ENCODE measurements at places on chromosomes 12 and 14. TPM values are rescaled to one million over a fixed set of nuclear protein-coding genes. Genes with fewer than 3 reads are reported as not detected.

DNA sequence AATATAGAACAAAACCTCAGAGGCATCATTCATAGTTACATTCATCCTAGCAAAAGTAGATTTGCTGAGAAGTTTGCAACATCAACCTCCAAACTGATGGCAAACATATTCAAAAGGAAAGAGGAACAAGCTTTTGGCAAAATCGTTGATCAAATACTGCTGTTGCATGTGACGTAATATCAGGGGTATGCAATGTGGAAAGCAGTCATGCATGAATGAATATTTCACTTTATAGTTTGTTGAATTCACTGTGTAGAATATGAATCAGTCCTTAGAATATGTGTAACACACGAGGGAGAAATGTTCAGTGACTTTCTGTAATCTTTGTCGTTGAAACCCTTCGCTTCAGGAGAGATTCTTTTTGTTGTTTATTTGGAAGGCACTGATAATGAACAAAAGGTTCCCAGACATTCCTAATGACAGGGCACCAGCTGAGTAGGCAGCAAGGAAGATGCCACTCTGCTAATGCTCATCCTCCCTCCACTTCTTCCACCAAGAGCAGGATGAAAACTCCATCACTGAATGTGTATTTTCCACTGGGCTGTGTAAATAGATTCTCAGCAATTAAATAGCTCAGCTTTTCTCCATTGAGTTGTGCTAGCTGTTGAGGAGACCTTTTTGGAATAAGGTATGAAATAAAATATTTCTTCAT is 126.1 kb downstream of the PELI2 start:
- no peak for DNase-seq

- DNase-seq = no peak
Observed at GRCh38 chr12:52255926-52256583, 18.4 kb upstream of the KRT86 start.

DNA sequence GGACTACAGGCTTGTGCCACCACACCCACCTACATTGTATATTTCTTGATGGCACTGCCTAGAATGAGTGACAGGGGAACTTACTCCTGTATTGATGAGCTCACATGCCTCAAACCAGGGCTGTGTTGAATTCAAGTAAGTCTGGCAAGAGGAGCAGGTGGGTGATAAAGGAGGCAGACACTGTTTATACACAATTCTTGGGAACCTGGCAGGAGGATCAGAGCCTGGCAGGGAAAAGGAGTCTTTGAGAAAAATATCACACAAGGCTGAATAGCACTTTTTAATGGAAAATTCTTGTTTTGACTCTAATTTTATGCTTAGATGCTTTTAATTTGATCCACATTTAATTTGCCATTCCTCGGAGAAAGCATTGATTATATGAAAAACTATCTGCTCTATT is 293.1 kb upstream of the NPAS3 start:
- no peak for DNase-seq

GRCh38 chr14:93381644-93382043 is 34.7 kb downstream of the COX8C start:
- no peak for DNase-seq

DNA sequence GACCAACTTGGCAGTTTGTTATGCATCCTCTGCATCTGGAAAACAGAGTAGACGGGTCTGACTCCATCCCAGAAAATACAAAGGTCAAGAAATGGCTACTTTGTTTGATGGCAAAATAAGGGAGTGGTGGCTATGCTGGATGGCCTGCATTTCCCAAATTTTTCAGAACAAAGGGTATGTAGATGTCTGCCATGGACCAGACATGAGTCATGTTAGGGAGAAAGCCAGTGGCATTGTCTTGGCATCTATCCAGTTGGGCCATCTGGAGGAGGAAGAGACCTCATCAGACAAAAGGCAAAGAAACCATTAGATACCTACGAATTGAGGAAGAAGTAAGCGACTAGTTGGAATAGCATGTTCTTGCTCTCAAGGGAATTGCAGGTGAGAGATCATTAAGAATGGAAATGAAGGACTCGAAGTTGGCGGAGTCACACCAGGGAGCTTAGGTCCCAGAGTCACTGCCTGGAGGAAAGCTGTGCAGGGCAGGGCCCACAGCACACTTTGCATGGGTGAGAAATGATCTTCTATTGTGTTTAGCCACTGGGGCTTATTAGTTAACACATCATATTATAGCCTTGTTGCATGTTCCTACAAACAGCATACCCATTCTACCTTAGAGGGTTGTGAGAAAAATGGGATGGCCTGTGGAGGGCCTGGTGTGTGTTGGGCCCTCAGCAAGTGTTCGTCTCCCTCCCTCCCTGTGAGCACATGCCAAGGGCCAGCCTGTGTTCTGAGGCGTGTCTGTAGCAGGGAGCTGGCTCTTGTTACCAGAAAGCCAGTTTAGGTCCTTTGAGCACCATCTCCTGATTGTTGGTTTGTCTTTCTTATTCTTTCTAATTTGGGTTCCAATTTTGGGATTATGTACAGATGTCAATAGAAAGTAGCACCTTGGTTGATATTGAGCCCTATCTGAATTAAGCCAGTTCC is 119.4 kb downstream of the KTN1 start:
- no peak for DNase-seq

- DNase-seq = no peak
Observed at GRCh38 chr12:47824635-47825034, 4.9 kb upstream of the HDAC7 start.

DNA sequence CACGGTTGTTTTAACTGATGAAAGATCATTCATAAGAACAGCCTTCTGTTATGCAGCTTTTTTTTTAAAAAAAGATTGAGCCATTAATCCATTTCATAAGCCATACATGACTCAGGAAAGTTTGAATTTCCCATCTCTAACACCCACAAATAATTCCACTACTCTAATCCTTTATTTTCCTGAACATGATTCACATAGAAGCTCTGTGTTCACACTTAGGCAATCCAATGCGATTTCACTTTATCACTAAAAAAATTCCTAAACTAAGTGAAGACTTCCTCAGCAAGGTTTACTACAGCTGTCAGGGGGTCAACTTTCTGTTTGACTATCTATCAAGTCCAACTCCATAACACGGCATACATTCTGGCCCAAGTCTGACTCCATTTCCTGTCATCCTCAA is 25.9 kb downstream of the PKP2 start:
- DNase-seq = no peak

- no peak for DNase-seq
Observed at GRCh38 chr12:116843085-116843484, 38.2 kb downstream of the HRK start.

DNA sequence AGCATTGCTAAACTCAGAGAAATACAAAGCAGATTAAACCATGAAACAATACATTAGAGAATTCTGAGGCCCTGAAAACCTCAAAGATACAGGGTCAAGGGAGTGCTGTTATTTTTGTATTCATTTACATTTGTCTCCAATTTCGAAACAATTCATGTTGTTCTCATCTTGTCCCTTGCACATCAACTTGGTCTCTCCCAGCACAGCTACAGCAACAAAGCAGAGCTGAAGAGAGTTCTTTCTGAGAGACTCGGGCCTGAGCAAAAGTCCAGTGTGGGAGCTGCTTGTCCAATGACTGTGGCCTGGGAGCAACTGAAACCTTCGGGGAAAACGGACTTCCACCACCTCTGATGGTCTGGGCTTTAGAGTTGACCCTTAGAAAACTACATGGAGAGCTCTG is 79.4 kb upstream of the CDKN3 start:
- no peak for DNase-seq

DNA sequence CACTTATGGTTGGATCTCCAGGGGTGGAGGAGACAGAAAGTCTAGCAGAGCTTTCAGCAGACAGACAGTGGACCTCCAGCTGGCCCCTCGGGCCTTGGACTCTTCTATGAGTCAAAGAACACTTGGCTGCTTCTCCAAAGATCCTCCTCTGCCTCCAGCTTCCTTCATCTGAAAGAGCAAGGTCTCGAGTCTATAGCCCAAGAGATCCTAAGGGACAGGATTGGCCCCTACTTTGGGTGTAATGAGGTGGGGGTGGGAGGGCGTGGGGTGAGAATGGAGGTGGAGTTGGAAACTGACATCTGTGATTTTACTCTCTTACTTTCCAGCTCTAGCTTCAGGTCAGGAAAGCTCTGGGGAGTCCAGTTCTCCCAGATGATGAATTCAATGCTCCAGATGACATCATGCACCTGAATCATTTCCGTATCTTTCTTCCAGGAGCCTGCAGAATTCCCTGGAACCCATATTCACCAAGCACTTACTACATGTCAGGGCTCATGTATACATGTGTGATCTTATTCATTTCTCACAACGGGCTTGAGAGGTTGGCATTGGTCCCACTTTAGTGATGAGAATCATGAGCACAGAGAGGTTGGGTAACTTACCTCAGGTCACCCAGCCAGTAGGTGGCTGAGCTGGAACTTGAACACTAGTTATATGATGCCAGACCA is 10.2 kb upstream of the PGF start:
- no peak for DNase-seq

GRCh38 chr14:99252443-99252939 is 19.5 kb downstream of the BCL11B start:
- DNase-seq = no peak

DNA sequence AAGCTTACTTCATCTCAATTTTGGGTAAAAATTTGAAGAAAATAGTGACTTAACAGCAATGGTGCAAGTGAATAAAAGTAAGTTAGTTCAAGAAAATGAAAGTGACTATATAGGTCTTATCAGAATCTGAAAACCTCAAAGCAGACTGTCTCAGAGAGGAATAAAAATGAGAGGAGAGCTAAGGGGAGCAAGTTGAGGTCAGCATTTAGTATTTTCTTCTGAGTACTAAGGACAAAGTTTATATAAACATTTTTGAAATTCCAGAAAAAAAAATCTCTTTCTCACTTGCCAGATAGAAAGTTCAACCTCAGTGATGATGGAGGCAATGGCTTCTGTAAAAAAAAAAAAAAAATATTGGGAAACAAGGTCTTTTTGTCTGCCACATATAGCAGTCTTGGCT is 414.1 kb downstream of the NPAS3 start:
- DNase-seq = no peak

DNA sequence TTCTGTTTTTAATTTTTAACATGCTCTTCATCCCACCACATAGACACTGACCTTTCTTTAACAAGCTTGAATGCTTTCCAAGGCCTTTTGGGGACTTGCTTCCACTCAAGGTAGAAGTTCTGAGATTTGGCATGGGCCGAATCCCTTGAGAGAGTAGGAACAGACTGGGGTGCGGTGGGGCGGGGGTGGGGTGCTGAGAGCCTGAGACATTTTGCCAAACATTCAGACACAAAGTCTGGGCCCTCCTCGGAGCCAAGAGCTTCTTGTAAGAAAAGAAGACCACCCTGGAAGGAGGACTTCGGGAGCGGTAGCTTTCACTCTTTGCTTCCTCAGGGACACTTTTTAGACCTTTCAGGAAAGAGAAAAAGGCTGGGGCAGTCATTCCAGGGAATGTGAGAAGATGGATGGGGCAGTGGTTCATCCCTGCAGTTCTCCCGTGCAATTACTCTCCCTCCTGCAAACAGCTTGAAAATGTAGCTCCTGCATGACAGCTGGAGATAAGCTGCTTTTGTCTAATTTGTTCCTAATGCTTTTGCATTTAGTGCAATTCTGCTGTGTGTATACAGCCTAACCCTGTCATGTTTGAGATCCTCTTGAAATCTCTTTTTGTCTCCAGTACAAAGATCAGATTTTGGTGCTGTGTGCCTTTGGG is 16.3 kb upstream of the MYO1H start:
- no peak for DNase-seq

- no peak for DNase-seq
Observed at GRCh38 chr12:84913129-84913515, 523 bp upstream of the SLC6A15 start.

- DNase-seq = no peak
Observed at GRCh38 chr12:26378711-26379110, 183.3 kb downstream of the SSPN start.

The FERMT2 gene
- total RNA-seq = 70.2 TPM

The SLC6A15 gene
- total RNA-seq = 2.7 TPM

The CKB gene
- 179 TPM for total RNA-seq

The NDUFA12 gene
- 79.3 TPM for total RNA-seq

Data from vagina (tissue), 2 donors.